ENCODE measurements at places on chromosomes 2 and 18. TPM values are rescaled to one million over a fixed set of nuclear protein-coding genes. Genes with fewer than 3 reads are reported as not detected.

The SLC9A4 gene
- not detected for polyA plus RNA-seq

The CPSF3 gene
- polyA plus RNA-seq: 37.2 TPM

The SH3RF3 gene
- polyA plus RNA-seq: 4.1 TPM

The UGT1A1 gene
- polyA plus RNA-seq: 0.07 TPM

The POTEC gene
- polyA plus RNA-seq: 0.03 TPM

The CCDC178 gene
- 0.65 TPM for polyA plus RNA-seq

The PECR gene
- polyA plus RNA-seq: 7.0 TPM

All from muscle of leg (tissue), 16 donors.